WTC11 (cell line): ENCODE measurements at places on chromosomes 16 and 17.

DNA sequence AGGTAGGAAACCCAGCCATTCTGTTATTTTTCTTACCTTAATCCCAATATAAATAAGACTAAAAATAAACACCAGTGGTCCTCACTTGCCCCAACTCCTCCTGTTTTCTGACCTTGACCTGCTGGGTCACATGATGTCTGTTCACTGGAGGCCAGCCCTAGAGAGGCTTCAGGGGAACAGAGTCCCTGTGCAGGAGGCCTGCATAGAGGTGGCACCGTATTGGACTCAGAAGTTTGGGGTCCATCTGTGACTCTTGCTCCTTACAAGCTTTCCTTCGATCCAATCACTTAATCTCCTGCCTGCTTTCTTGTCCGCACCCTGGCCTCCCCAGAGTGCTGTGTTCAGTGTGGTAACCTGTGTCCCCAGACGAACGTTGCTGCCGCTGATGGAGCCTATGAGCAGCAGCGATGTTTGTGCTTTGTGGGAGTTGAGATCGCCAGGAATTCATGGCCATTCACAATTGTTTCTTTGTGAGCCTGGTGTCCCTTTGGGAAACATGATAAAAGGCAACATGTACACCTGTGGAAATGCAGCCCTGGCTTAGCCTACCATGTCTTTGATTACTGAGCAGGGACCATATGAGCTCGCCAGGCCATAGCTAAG, 4.7 kb downstream of the IGSF6 start:
- no peak for DNase-seq
- no peak overlapping the region; the same call in 1 of the 2 replicates for H3K27ac ChIP-seq
- no peaks in the 10 kb centered on the region for H3K36me3 ChIP-seq

- H3K27ac ChIP-seq, result no peak overlapping the region
- H3K36me3 ChIP-seq, result no peaks in the 10 kb centered on the region
- H3K4me1 ChIP-seq, result peaks cover 2% of the 10 kb centered on the region; the same call in 1 of the 2 replicates
These were observed 6.6 kb upstream of the BMERB1 start for GRCh38 chr16:15427648-15428239.

DNA sequence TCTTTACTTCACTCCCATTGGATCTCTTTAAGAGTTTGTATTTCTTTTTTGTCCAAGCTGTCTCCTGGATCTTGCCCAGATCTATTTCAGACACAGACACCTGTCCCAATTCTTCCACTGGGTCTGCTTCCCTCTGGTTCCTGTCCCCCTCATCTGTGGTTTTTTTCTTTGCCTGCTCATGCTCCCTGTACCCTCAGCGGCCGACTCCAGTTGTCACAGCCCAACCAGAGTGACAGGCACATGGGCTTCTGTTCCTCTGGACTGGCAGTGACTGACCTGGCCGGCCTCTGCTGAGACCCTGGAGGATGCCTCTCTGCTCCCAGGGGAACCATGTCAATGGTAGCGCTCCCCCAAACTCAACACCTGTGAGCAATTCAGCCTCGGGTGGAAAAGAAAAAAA, 142.6 kb downstream of the WSCD1 start:
- H3K27ac ChIP-seq, result no peak overlapping the region
- no peaks in the 10 kb centered on the region for H3K27me3 ChIP-seq
- no peak overlapping the region for H3K4me3 ChIP-seq
- no peaks in the 10 kb centered on the region for H3K36me3 ChIP-seq

- no peak within 1 kb of the TSS; the same call in 1 of the 2 replicates for H3K27ac ChIP-seq
- no peaks in the 10 kb centered on the region; the same call in 1 of the 2 replicates for H3K36me3 ChIP-seq
- H3K4me1 ChIP-seq, result no peaks in the 10 kb centered on the region; the same call in 1 of the 2 replicates
- DNase-seq, result no peak
These were observed at the start of gene AOC3 for GRCh38 chr17:42850954-42851353. Gene AOC3 (plus strand): TSS chr17:42851199. CDS start chr17:42851344, 145 bp downstream.

DNA sequence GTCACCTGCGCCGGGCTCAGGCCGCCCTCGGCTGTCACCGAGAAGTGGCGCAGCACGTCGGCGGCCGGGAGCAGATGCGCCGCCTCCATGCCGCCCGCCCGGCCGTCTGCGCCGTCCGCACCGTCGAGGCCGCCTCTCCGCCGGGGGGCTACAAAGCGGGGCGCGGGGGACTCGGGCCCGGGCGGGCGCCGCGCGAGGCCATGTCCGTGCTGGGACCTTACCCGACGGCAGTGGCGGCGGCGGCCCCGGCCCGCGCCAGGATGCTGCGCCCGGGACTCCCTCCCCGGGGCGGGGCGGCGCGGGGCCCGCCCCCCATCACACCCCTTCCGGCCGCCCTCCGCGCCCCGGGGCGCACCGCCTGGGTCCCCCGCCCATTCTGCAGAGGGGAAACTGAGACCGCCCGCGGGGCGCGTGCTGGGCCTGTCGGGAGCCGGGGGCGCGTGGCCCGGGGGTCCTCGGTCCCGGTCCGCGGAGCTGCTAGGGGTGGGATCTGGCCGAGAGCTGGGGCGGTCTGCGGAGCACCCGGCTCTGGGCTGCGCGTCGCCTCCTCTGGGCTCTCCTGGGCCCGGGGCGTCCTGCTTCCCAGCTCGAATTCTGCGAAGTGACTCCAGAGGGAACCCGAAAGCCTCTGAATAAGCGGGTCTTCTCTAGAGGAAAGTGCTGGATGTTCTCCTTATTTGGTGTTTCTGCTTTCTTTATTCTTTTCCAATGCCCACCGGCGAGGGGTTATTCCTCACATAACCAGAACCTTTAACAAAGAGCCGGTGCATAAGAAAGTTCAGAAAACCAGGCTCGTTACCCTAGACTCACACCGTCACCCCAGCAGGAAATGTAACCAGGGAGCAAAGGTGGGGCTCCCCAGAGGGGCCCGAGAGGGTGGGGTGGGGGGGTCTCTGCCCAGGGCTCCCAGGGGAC, at the start of gene ATP2A3:
Gene ATP2A3 (minus strand): TSS at position 235 of the 915 bp plus-strand sequence. CDS start 146 bp downstream, at position 89.
- H3K4me3 ChIP-seq, result peak within 1 kb of the TSS; percentile 79
- H3K27ac ChIP-seq, result peak within 1 kb of the TSS; percentile 92; the same call in 1 of the 2 replicates
- H3K4me1 ChIP-seq, result peaks cover 40% of the 10 kb centered on the region
- peak; percentile 52 for DNase-seq

DNA sequence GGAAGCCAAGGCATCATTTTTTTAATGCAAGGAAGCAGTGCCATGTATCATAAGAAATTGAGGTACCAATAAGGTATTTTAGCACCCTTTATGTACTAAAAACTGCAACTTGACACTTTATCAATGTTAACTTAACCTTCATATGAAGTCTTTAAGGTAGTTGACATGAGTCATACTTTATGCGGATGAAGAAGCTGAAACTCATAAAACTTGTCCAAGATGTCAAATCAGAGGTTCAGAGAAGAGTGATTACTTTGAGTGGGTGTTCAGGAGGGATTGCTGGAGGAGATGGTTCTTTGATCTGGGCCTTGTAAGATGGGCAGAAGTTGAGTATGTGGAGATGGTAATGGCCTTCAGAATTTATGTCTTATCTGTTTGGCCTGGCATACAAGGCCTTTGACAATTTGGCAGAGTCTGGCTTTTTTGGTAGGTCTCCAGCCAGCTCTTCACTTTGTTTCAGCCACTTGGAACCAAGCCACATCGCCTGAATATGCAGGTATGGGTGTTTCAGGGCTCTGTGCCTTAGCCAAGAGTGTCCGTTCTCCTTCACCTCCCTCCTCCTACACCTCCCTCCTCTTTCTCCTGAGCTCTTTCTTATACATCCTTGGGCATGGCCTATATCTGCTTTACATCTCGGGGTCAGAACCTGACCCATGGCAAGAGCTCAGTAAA, 23.7 kb downstream of the YPEL2 start:
- H3K4me1 ChIP-seq, result peaks cover 25% of the 10 kb centered on the region
- DNase-seq, result no peak
- no peak overlapping the region for H3K4me3 ChIP-seq

- peak overlapping the region; percentile 66; the same call in 1 of the 2 replicates for H3K27ac ChIP-seq
- DNase-seq, result no peak
- no peak overlapping the region for H3K4me3 ChIP-seq
- peaks cover 10% of the 10 kb centered on the region for H3K4me1 ChIP-seq
These were observed 76.6 kb upstream of the TNRC6A start for GRCh38 chr16:24652803-24653202.

DNA sequence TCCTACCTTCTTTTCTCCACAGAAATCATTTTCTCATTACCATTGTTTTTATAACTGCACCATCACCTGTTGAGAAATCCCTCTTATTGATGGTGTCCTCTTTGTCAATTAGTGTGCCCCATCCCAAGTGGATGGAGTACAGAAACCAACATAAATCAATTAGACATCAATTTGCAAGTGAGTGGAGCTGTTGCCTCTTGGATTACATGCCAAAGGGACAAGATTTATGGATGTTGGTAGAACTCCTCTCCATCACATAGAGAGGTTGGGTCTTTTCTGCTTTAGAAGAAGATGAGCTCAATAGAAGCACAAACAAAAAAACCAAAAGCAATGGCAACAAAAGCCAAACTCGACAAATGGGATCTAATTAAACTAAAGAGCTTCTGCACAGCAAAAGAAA, 973.5 kb downstream of the CDH11 start:
- H3K4me1 ChIP-seq, result no peaks in the 10 kb centered on the region; the same call in 1 of the 2 replicates
- H3K36me3 ChIP-seq, result no peaks in the 10 kb centered on the region
- H3K27ac ChIP-seq, result no peak overlapping the region

DNA sequence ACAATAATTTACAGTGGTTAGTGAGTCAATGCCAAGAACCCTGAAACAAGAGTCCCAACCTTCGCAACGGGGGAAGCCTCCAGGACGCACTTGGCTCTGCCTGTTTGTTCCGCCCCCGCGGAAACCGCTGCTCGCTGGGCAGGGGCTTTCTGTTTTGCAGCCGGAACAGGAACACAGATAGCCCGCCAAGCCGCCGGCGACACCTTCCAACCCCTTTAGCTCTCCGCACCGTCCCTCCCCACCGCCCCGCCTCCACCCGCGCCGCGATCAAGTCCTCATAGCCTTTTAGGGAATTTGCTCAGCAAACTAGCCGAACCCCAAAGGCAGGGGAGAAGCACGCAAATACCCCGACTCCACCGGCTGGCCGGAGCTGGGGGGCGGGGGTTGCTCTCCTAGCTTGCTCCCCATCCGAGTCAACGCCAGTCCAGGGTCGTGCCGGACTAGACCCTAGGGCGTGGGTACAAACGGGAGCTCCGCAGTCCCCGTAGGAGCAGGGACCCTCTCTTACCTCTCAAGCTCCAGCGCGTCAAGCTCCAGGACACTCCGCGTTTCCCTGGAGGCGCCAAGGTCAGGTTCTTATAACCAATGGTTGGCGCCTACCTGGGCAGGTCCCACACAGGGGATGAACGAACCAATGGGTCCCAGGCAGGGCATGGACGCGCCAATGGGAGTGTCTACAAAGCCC, at the start of gene SLFN13:
Gene SLFN13 (minus strand): TSS at position 553 of the 685 bp plus-strand sequence. CDS start 3,086 bp downstream, outside the sequence.
- DNase-seq, result peak; percentile 85
- H3K4me1 ChIP-seq, result peaks cover 26% of the 10 kb centered on the region
- H3K27ac ChIP-seq, result peak within 1 kb of the TSS; percentile 52; the same call in 1 of the 2 replicates
- H3K36me3 ChIP-seq, result peaks cover 3% of the 10 kb centered on the region; the same call in 1 of the 2 replicates

DNA sequence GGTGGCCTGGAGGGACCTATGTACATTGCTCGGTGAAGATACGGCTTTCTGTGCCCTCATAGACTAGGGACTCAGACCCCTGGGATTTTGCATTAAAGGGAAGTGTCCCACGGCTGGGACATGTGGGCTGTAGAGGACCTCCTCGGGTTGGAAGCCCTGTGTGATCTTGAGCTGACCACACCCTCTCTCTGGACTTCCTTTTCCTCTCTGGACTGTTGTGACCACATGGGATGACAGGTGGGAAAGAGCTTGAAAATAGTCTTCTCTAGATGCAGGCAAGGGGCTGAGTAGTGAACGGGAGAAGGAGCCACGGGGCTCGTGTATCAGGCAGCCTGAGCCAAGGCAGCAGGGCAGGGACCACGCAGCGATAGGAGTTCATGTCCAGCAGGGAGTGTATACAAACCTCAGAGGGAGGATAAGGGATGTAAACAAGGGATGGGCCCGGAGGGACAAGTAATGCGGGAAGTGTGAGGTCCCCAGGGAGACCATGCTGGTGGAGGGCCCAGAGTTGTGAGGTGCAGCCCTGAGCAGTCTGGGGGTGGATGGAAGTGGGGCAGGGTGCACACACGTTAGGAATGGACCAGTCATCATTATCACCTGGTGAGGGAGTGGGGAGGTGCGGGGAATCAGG, 4.5 kb upstream of the SLC4A1 start:
- no peak for DNase-seq
- H3K36me3 ChIP-seq, result no peaks in the 10 kb centered on the region
- no peak overlapping the region for H3K27ac ChIP-seq
- H3K27me3 ChIP-seq, result no peaks in the 10 kb centered on the region; the same call in 1 of the 2 replicates

DNA sequence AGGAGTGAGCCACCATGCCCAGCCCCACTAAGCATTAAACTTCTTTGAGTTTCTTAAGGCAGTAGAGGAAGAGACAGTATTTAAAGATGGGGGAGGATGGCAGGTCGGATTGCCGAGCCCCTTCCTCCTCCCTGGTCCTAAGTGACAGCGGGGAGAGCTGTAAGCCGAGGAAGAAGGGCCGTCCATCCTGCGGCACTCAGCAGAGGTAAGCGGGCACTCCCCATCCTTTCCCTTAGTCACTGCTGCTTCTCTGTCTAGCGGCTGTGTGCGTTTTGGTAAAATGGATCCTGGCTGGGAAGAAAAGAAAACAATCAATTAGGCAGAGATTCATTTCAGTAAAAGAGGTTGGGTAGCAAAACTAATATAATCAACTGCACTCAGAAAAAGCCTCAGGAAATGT, 13.9 kb downstream of the DNAAF1 start:
- H3K4me1 ChIP-seq, result no peaks in the 10 kb centered on the region
- H3K27ac ChIP-seq, result no peak overlapping the region
- peaks cover 2% of the 10 kb centered on the region for H3K27me3 ChIP-seq
- no peak overlapping the region for H3K4me3 ChIP-seq
- no peak for DNase-seq

DNA sequence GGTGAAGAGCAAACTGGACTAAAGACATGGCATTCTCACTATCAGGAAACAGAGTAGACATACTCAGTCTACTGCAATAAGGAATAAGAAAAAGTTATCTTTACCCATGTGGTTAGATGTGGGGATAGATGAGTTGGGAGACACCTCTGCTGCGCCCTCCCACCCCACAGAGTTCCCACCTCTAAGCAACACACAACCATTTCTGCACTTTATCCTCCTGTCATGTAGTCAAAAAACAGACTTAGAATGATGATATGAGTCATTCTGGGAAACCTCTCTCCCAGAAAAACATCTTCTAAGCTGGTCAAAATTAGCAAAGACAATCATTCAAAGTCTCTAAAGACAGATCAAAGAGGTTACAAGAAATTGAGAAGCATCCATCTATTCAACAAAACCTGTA, 94.9 kb downstream of the CACNG1 start:
- H3K36me3 ChIP-seq, result peaks cover 24% of the 10 kb centered on the region
- H3K4me3 ChIP-seq, result no peak overlapping the region
- peaks cover 9% of the 10 kb centered on the region for H3K4me1 ChIP-seq
- no peak overlapping the region for H3K27ac ChIP-seq
- H3K27me3 ChIP-seq, result no peaks in the 10 kb centered on the region

- peaks cover 58% of the 10 kb centered on the region for H3K4me1 ChIP-seq
These were observed 32.1 kb upstream of the CDC42EP4 start for GRCh38 chr17:73343739-73344454.

GRCh38 chr16:74558873-74559272, 48.0 kb downstream of the GLG1 start:
- H3K27me3 ChIP-seq, result no peaks in the 10 kb centered on the region
- no peak for DNase-seq
- H3K4me3 ChIP-seq, result no peak overlapping the region
- peak overlapping the region; percentile 30 for H3K27ac ChIP-seq

GRCh38 chr16:52123061-52123839, 423.7 kb downstream of the TOX3 start:
- no peaks in the 10 kb centered on the region for H3K27me3 ChIP-seq
- no peak overlapping the region for H3K27ac ChIP-seq
- H3K36me3 ChIP-seq, result peaks cover 18% of the 10 kb centered on the region
- DNase-seq, result no peak
